ENCODE measurements at places on chromosomes 12 and 14.

DNA sequence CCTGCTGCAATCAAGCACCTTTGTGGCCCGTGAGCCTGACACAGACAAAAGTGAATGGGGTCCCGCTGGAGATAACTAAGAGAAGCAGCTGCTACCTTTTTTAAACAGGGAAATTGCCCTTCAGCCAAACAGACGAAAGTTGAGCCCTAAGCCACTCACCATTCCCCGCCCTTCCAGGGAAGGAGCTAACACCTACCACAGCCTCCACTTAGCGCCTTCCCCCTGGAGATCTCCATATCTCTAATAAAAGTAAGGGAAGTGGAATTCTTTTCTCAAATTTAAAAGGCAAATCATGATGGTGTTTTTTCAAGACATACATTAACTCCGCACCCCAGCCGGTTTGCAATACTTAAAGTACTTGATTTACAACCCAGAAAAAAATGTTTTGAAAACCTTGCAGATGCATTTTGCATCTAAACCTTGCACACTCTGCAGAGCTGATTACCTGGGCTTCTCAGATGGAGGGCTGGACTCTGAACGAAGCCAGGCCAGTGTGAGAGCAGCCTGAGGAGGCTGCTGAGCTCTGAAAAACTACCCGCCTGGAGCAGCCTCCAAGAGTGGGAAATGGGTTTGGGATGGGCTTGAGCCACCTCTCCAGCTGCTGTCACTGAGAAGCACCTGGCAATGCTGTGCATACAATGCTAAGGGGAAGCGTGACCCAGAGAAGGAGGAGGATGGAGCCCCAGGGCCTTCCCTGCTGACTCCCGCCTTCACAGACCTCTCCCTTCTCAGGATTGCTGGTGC is 10.0 kb downstream of the NUAK1 start:
- DNase-seq, result no peak

GRCh38 chr14:101851183-101851582 is 89.7 kb downstream of the PPP2R5C start:
- no peak for DNase-seq

GRCh38 chr12:92574051-92574783 is 128.6 kb upstream of the PLEKHG7 start:
- peak; percentile 37 for DNase-seq

DNA sequence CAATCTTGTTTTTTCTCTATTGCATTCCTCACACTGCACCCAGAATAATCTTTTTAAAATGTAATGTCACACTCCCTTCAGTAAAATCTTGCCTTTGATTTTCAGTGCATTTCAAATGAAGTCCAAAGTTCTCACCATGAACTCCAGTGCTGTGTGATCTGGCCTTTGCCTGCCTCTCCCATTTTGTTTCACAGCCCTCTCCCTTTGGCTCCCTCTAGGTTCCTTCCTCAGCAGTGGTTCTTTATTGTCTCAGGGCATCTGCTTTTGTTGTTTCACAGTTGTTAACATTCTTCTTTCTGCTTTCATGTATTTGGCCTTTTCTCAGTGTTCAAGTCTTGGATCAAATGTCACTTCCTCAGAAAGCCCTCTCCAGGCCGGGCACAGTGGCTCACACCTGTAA is 84.5 kb upstream of the AMN1 start:
- DNase-seq, result no peak

DNA sequence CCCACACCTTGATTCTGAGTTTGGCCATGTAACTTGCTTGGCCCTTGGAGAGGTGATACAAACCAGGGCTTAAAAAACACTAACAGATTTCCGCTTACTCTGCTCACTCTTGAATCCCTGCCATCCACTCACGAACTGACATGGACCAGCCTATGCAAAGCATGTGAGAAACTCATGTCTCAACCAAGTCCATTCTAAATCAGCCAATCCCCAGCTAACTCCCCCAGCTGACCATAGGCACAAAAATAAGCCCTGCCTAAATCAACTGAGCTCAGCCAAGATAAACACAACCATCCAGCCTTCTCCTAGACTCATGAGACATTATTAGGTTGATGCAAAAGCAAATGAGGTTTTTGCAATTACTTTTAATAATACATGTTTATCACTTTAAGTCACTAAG is 353.9 kb upstream of the TBX3 start:
- DNase-seq, result no peak

DNA sequence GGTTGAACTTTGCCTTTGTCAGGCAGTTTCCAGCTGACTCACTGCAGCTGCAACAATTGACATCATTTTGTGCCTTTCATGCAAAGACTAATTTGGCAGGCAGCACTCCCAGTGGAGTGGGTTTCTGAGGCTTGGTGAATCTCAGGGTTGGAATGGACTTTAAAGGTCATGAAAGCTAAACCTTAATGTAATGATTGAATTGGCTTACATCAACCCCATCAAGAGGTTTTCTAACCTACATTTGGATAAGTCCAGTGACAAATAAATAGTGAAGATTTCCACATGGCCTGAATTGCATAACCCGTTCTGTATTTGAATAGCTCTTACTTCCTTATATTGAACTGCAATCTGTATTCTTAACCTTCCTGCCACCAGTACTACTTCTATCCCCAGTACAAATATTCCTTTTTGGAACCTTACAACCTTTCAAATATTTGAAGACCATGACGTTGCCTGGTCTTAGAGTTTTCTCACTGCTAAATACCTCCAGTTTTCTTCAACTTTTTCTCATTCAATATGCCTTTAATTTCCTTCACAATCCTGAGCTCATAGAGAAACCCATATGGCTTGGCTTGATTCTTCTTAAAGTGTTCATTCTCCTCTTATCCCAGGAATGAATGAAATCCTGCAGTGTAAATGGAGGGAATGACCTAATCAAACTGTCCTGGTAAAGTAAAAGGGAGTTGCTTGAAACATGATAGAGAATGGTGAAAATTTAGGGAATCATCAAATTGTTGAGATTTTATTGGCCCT is 168.1 kb upstream of the NOVA1 start:
- peak; percentile 92 for DNase-seq
